ENCODE measurements at places on chromosomes 1 and 21.
A peak's percentile ranks its signal among the peaks of the same experiment; 100 is the strongest.

DNA sequence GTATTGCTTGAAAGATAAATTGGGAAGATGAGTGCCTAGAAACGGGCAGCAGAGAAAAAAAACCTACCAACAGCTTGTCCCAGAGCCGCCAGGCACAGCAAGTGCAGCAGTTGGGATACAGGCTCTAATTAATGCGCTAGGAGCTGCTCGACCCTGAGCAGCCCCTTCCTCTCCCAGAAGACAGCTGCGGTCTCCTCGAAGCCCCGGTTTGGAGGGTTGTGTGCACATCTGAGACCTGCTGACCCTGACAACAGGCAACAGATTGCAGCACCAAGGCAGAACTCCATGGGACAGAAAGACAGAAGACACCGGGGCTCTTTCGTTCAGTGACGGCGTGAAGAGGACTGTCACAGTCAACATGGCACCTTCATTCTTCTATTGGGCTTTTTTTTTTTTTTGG is 101.4 kb downstream of the TSEN15 start:
- DNase-seq: no peak

DNA sequence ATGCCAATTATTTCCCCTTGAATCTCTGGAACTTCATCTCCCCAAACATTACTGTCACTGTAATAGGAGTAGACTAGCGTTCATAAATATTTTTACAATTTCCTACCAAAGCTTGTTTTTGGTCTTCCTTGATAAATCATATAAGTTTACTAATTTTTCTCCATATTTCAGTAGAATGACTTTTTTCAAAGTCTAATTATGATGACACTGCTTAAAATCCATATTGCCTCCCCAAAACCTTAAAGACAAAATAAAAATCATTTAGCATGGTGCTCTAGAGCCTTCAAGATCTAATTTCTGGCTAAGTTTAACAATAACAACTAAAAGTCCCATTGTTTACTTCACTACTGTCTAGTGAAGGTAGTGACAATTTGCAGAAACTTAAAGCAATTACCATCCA is 474.2 kb upstream of the CHRM3 start:
- DNase-seq: no peak

DNA sequence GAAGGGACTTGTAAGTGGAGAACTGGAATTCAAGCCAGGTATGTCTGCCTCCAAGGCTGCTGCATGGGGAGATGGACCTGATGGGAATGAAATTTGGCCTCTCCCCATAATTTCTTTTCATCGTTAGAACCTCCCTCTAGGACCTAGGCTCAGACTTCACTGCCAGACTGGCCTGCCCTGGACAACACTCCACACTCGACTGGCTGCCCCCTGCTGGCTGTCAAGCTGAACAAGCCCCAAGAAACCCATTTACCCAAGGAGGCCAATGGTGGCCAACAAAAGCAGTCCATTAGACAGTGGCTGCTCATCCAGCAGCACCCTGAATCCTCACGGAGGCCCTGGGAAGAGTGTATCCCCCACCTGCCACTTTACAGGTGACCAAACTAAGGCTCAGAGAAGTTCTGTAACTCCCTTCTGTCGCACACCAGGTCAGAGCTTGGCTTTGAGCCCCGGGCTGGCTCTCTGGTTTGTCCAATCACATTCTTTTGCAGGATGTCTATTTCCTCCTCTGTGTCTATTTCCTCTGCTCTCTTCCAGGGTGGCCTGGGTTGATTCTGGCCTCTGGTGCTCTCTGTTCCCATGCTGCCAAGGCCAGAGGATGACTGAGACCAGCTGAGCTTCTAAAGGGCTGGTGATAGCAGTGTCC is 3.8 kb downstream of the RNF186 start:
- DNase-seq: peak; percentile 48

DNA sequence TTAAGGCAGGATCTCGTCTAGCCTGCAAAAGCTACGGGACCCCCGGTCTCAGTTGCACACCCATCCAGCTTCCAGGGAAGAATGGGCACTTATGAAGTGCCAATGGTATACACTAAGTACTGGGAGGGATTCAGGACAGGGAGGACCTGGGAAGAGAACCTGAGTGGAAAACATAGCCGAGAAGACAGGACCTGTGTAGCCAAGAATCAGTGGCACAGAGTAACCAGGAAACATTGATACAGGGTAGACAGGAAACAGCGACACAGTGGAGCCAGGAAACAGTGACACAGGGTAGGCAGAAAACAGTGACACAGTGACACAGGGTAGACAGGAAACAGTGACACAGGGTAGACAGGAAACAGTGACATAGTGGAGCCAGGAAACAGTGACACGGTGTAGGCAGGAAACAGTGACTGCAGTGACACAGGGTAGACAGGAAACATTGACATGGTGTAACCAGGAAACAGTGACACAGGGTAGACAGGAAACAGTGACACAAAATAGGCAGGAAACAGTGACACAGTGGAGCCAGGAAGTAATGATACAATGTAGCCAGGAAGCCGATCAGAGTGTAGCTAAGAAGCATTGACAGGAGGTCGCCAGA is 138.0 kb upstream of the ARHGEF16 start:
- no peak for DNase-seq

DNA sequence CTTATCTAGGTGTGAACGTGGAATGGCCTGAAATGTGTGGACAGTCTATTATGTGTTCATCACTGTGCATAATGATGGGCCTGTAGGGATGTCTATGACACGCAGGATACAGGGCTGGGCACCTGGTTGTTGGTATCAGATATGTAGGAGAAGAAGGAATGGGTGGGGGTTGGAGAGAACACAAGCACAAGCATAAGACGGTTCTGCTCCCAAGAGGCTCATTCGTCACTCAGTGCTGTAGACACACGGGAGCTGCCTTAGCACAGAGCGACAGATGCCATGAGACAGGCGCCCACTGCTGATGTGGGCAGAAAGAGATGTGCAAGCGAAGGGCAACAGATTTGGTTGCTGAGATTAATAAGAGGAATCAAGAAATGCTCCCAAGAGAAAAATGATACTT is 256.2 kb downstream of the DISC1 start:
- DNase-seq: no peak

DNA sequence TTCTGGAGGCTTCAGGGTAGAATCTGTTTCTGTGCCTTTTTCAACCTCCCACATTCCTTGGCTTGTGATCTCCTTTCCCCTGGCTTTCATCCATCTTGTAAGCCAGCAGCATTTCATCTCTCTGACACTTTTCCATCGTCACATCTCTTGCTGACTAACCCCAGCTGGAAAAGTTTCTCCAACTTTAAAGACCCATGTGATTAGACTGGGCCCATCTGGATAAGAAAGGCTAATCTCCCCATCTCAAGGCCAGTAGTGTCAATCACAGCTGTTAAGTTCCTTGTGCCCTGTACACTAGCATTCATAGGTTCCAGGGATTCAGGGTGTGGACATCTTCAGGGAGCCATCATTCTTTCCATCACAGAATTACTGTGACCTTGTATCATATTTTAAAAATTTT is 452.1 kb downstream of the TTLL7 start:
- DNase-seq: peak; percentile 20

GRCh38 chr1:206998816-206999215 is 28.6 kb upstream of the FCAMR start:
- no peak for DNase-seq

GRCh38 chr21:33844104-33844889 is 71.3 kb downstream of the ATP5PO start:
- DNase-seq: peak; percentile 94

- DNase-seq: peak; percentile 90
Measured at GRCh38 chr1:206513312-206514111, 6.2 kb downstream of the RASSF5 start.

Data from astrocyte of the hippocampus (primary cell).